Activated T-cell treated with anti-CD3 and anti-CD28 coated beads, Interleukin-2, amount 50 U/mL, for 24 hours (primary cell): ENCODE measurements at places on chromosomes 2 and 18.

GRCh38 chr2:197975931-197976519, 171.6 kb downstream of the PLCL1 start:
- no peaks in the 10 kb centered on the region for H3K27me3 ChIP-seq
- H3K4me1 ChIP-seq: peaks cover 14% of the 10 kb centered on the region
- no peak for DNase-seq
- H3K27ac ChIP-seq: no peak overlapping the region

DNA sequence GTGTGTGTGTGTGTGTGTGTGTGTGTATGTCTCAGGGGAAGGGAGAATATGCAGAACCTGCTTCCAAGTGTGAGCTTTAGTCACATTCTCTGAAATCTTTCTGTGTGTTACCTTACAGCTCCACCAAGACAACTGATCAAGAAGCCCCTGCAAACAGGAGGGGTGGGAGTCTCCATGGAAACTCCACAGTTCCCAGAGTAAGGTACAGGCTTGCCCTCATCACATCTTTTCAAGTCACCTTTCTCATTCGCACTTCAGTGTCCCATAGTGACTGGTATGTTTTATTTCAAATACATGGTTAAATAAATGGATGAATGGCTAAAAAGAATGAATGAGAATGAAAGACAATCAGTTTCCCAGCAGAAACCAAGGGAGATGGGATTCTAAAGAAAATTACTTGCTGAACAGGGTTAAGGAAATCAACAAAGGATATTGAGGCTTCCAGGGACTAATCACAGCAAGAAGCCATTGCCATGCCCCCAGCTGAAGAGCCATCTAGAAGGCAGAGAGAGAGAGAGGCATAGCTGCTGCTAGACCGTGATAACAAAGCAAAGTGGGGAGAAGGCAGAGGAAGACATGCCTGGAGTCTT, 987.2 kb upstream of the CELF4 start:
- H3K27me3 ChIP-seq: no peaks in the 10 kb centered on the region
- H3K4me3 ChIP-seq: no peak overlapping the region
- no peak overlapping the region for H3K27ac ChIP-seq
- DNase-seq: no peak
- no peaks in the 10 kb centered on the region for H3K36me3 ChIP-seq

GRCh38 chr2:100066246-100066645, 76.1 kb downstream of the AFF3 start:
- H3K36me3 ChIP-seq: peaks cover 5% of the 10 kb centered on the region
- no peak overlapping the region for H3K27ac ChIP-seq
- H3K4me3 ChIP-seq: no peak overlapping the region

GRCh38 chr18:38496222-38496793, 930.7 kb upstream of the CELF4 start:
- peaks cover 13% of the 10 kb centered on the region for H3K4me1 ChIP-seq
- no peak overlapping the region for H3K4me3 ChIP-seq
- H3K36me3 ChIP-seq: no peaks in the 10 kb centered on the region
- no peak for DNase-seq
- H3K27ac ChIP-seq: no peak overlapping the region
- H3K27me3 ChIP-seq: no peaks in the 10 kb centered on the region

- H3K36me3 ChIP-seq: peaks cover 39% of the 10 kb centered on the region
- peaks cover 3% of the 10 kb centered on the region for H3K4me1 ChIP-seq
- H3K27ac ChIP-seq: peak overlapping the region; percentile 52
- peak; percentile 28 for DNase-seq
These were observed 1.0 kb upstream of the ESPNL start for GRCh38 chr2:238098901-238099713.

DNA sequence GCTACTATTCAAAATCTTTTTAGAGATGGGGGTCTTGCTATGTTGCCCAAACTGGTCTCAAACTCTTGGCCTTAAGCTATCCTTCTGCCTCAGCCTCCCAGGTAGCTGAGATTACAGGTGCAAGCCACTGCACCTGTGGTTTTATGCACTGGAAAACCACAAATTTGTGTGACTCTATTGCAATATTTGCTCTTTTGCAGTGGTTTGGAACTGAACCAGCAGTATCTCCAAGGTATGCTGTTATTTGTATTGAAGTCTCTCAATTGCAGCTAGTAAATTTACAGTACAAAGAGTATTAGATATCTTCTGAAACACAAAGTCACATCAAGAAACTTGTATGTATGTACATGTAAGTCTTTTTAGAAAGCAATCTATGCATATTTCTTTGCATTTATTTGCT, 46.2 kb downstream of the PPP4R1 start:
- no peak for DNase-seq
- H3K27ac ChIP-seq: no peak overlapping the region
- peaks cover 57% of the 10 kb centered on the region for H3K36me3 ChIP-seq
- H3K4me1 ChIP-seq: no peaks in the 10 kb centered on the region

DNA sequence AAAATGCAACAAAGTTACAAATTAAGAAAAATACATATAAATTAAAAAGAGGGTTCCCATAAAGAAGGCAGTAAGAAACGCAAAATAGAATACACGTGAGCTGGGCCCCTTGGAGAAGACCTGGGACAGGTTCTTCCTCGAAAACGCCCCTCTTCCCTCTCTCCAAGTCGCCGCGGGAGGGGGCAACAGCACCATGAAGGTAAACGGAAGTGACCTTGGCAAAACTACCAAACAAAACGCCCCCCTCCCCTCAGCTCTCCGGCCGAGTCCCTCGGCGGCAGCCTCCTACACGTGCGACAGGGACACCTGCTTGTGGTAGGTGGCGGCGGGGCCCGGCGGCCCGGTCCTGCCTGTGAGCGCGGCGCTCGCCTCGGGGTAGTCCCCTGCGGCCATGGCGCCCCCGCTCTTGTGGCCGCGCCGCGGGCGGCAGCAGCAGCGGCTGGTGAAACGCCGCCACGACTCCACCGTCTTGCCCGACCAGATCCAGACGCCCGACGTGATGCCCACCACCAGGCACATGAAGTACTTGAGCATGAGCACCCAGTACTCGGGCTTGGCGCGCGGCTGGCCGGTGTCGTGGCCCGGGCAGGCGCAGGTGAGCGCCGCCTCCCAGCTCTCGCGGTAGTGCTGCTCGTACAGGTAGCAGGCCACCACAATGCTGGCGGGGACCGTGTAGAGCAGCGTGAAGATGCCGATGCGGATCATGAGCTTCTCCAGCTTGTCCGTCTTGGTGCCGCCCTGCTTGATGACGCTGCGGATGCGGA, 2.8 kb downstream of the FZD5 start:
- peak; percentile 31 for DNase-seq
- peaks cover 4% of the 10 kb centered on the region for H3K36me3 ChIP-seq
- peaks cover 30% of the 10 kb centered on the region for H3K4me1 ChIP-seq
- peaks cover 64% of the 10 kb centered on the region for H3K27me3 ChIP-seq

GRCh38 chr2:67670747-67671183, 273.6 kb downstream of the ETAA1 start:
- no peaks in the 10 kb centered on the region for H3K36me3 ChIP-seq
- no peak overlapping the region for H3K4me3 ChIP-seq
- H3K27ac ChIP-seq: no peak overlapping the region
- no peak for DNase-seq

GRCh38 chr2:150467621-150467963, 19.9 kb downstream of the RND3 start:
- no peaks in the 10 kb centered on the region for H3K36me3 ChIP-seq
- DNase-seq: no peak
- H3K27me3 ChIP-seq: no peaks in the 10 kb centered on the region
- no peak overlapping the region for H3K4me3 ChIP-seq
- H3K27ac ChIP-seq: no peak overlapping the region

- no peaks in the 10 kb centered on the region for H3K27me3 ChIP-seq
- no peak overlapping the region for H3K27ac ChIP-seq
- no peak for DNase-seq
- no peaks in the 10 kb centered on the region for H3K4me1 ChIP-seq
These were observed 203.4 kb downstream of the ASXL3 start for GRCh38 chr18:33781429-33781828.

GRCh38 chr18:76502551-76502950, 7.5 kb upstream of the ZNF516 start:
- no peaks in the 10 kb centered on the region for H3K36me3 ChIP-seq
- DNase-seq: no peak
- H3K27ac ChIP-seq: no peak overlapping the region
- peaks cover 5% of the 10 kb centered on the region for H3K27me3 ChIP-seq
- H3K4me3 ChIP-seq: no peak overlapping the region
- no peaks in the 10 kb centered on the region for H3K4me1 ChIP-seq

GRCh38 chr2:118333664-118334063, 245.4 kb downstream of the INSIG2 start:
- no peak overlapping the region for H3K27ac ChIP-seq
- peaks cover 34% of the 10 kb centered on the region for H3K27me3 ChIP-seq
- H3K4me1 ChIP-seq: no peaks in the 10 kb centered on the region
- H3K4me3 ChIP-seq: no peak overlapping the region
- no peaks in the 10 kb centered on the region for H3K36me3 ChIP-seq

DNA sequence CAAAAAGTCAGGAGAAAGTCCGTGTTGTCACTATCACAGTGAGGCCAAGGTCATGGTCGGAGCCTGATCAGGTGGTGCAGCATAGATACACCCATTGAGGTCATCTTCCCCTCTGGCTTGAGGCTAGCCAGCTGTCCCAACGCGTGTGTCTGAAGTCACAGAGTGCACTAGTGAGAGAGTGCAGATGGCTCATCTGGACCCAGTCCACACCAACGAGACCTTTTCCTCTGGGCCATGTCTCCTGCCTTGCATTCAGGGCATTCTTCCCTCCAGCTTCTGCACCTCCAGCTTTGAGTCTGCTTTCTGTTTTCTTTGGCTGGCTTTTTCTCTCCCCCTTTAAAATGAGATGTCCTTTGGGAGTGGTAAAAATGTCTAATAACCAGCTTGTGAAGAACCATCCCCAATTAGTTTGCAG, 146.9 kb downstream of the TDRD15 start:
- no peak overlapping the region for H3K27ac ChIP-seq
- no peaks in the 10 kb centered on the region for H3K27me3 ChIP-seq
- no peaks in the 10 kb centered on the region for H3K4me1 ChIP-seq
- no peak overlapping the region for H3K4me3 ChIP-seq
- no peaks in the 10 kb centered on the region for H3K36me3 ChIP-seq
- DNase-seq: no peak

DNA sequence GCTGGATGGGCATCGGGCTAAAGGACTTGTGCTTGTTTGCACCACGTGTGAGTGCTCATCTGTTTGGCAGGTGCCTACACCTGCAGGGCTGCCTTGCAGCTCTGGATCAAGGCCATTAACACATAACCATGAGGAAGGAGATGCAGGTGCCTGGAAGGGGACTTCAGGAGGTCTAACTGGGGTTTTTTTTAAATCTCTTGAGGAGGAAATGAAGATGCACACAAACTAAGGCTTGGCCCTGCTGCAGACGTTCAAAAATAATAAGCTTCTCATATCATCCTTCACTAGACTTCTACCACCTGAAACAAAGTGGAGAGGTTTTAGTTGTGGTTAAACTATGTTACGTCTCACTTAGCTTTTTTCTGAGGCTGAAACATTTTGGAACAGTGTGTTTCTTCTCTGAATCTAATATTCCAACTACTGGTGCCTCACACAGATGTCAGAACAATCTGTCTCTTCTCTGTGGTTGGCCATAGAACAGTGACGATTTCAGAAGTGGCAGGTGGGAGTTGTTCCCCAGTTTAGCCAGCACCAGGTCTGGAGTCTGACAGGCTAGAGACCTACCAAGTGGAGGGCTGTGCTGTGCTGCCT, 36.5 kb downstream of the BCL2L11 start:
- no peak for DNase-seq
- H3K27ac ChIP-seq: peak overlapping the region; percentile 66

DNA sequence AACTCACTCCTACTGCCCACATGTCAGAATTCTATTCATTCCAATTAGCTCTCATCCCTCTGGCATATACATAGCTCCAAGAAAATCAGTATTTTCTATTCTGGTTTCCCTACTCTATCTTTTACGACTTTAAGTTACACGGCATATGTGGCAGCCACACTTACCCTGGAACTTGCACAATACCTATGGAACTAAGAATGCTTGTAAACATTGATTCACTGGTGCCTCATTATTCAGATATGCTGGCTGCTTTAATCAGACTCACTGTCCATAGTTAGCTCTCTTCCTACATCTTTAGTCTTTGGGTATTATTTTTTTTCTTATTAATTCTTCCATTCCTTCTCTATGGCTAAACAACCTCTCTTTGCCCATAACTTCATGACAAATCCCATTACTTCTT, 1519.9 kb upstream of the ACVR2A start:
- no peak for DNase-seq
- no peaks in the 10 kb centered on the region for H3K27me3 ChIP-seq
- no peak overlapping the region for H3K27ac ChIP-seq
- no peak overlapping the region for H3K4me3 ChIP-seq
- H3K4me1 ChIP-seq: no peaks in the 10 kb centered on the region

GRCh38 chr18:49135877-49136276, 185.1 kb upstream of the SMAD7 start:
- peaks cover 13% of the 10 kb centered on the region for H3K36me3 ChIP-seq
- no peaks in the 10 kb centered on the region for H3K4me1 ChIP-seq
- DNase-seq: no peak
- H3K4me3 ChIP-seq: no peak overlapping the region
- no peaks in the 10 kb centered on the region for H3K27me3 ChIP-seq
- no peak overlapping the region for H3K27ac ChIP-seq

DNA sequence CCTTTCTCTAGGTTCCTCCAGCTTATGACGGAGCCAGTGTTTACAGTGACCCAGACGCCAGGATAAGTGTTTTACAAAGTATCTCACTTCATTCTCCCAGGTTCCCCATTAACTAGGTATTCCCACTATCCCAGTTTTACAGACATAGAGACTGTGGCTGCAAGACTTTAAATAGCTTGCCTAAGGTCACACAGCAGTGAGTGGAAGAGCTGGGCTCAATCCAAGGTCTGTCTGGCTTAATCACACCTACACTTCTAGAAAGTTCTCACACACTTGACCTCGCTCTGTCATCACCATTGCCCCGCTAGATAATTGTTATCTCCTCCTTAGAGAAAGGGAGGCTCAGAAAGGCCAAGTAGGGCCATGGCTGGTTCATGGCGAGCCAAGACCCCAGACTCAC, 110.2 kb downstream of the ANTXR1 start:
- DNase-seq: no peak
- H3K4me3 ChIP-seq: no peak overlapping the region
- H3K4me1 ChIP-seq: no peaks in the 10 kb centered on the region
- no peak overlapping the region for H3K27ac ChIP-seq

- H3K27ac ChIP-seq: no peak overlapping the region
- no peak for DNase-seq
- no peaks in the 10 kb centered on the region for H3K27me3 ChIP-seq
- peaks cover 3% of the 10 kb centered on the region for H3K4me1 ChIP-seq
These were observed 84.1 kb downstream of the SPTBN1 start for GRCh38 chr2:54540194-54540593.

DNA sequence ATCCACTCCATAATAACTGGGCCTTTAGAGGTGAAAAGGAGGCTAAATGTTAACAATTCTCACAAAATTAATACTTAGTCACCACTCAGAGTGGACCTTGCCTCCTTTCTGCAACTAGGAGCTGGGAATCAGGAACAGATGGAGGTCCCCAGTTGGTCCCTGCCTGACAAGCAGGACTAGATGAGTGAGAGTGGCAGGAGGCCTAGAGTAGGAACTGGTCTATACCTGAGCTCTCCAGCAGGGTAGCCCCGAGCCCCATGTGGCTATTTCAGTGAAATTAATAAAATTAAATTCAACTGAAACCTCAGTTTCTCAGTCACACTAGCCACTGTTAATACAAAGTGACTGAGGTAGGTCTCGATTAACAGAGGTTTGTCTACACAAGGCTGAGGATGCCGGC, 150.5 kb downstream of the MYO5B start:
- H3K4me1 ChIP-seq: no peaks in the 10 kb centered on the region
- no peaks in the 10 kb centered on the region for H3K36me3 ChIP-seq
- no peak for DNase-seq
- H3K27ac ChIP-seq: no peak overlapping the region
- H3K27me3 ChIP-seq: peaks cover 22% of the 10 kb centered on the region
- no peak overlapping the region for H3K4me3 ChIP-seq
